Fibroblast of skin of scalp (primary cell): ENCODE measurements at places on chromosomes 11 and 22.

GRCh38 chr11:36455658-36456111 is 54.4 kb downstream of the TRAF6 start:
- peak; percentile 100 for DNase-seq

- no peak for DNase-seq
Measured at GRCh38 chr11:102459393-102459792, 6.8 kb upstream of the TMEM123 start.

DNA sequence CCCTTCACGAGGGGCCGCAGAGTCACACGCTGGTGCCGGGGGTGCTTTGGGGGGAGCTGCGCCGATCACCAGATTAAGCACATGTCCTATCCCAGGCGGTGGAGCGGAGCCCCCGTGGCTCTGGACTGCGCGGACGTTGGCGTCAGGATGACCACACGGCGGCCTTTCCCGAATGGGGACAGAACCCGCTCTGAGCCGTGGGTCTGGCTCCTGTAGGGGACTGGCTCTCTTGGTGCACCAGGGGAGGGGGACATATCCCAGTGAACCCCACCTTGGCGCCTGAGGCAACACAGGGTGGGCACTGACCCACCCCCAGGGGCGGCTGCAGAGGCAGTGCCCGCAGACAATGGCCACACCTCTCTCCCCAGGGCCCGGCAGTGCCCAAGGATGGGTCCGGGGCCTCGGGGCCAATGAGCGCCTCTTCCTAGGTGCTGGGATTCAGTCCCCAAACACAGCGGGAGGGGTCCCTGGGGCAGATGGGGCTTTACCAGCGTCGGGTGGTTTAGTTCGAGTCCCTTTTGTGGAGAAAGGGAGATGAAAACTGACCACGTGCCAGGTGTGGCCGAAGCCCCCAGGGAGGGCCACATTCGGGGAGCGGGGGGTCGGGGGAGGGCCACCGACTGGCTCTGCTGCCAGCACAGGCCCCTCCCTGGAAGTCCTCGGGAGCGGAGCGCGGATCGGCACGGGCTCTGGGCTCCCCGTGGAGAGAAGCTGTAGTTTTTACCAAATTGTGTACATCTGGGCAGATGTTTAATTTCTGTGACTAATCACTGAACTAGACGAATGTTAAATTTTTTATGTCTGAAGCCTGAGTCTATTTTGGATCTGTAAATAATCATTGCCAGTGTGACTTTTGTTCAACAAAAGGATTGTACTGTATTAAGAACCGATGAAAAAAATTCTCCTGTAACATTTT is 58.9 kb downstream of the GRAMD4 start:
- peak; percentile 73 for DNase-seq

DNA sequence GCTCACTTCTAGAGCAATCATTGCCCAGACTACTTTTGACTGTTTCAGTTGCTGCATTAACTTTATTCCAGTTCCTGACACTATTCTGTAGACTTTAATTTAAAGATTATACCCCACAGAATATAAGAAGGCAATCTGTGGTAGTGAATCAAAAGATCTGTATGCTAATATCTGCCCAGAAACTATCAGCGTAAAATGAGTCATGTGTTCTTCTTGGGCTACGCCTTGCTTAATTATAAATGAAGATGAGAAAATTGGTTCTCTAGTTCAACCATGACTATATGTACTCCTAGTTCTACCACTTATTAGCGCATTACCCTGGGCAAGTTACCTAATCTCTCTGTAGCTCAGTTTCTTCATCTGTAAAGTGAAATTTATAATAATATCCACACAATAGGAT is 128.5 kb downstream of the CWF19L2 start:
- DNase-seq: no peak

DNA sequence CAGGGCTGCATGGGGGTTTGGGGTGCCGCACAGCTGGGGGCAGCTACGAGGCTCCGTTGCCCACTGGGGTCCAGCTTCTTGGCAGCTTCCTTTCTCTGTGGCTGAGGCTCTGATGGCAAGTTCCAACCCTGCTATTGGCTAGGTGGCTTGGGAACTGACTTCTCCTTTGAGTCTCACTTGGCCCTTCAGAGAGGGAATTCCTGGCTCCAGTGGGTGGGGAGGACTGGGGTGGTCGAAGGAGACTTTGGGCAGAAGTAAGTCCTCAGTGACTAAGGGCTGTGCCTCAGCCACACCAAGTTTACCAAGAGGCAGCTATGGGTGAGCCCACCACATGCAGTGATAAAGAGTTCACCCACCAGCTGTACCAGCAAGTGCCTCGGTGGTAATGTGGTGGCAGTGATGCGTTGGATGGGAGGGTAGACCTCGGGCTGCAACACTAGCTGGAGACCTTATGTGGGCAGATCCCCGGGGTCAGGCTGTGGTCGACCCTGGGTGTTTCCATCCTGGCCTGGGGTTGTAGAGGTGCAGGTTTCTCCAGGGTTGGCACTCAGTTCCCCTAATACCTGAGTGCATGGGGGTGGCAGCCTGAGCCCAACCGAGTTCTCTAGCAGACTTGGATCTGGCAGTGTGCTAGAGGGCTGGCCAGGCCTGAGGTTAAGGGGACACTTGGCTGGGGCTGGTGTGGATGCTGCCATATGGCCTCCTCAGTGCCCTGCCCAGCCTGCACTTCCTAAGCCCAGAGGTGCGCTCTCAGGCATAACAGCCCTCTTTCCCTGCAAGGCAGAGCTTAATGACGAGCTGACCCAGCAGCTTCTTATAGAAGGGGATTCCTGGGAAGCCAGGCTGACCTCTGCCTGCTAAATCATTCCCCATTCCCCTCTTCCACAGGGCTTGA is 197.0 kb upstream of the CADM1 start:
- DNase-seq: no peak

GRCh38 chr11:46356924-46357482 is 9.7 kb downstream of the DGKZ start:
- DNase-seq: peak; percentile 58

DNA sequence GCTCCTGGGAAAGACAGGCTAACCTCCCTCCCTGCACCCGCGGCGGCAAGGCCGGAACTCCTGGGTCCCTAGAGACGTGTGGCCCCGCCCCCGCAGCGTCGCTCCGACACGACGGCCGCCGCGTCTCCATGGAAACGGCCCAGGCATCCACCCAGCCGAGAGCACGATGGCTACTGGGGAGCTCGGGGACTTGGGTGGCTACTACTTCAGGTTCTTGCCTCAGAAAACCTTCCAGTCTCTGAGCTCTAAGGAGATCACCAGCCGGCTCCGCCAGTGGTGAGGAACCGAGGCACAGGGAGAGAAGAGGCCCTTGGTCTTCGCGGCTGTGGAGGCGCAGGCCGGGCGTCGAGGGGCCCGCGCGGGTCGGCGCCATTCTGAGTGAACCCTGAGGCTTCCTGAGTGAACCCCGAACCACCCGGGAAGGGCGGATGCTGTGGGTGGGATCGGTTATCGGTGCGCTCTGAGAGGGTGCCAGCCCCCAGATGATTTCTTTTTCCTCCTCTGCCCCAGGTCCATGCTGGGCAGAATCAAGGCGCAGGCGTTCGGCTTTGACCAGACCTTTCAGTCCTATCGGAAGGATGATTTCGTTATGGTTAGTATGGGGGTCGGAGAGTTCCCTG is at the start of gene CFAP300:
TSS of gene CFAP300 (plus strand) at position 133 of the 620 bp plus-strand sequence. CDS start at position 167, 34 bp downstream.
- peak; percentile 93 for DNase-seq

- DNase-seq: peak; percentile 40
Measured at GRCh38 chr22:38829485-38829884, 14.3 kb downstream of the NPTXR start.

GRCh38 chr11:100910808-100911207 is 218.8 kb downstream of the PGR start:
- DNase-seq: no peak

GRCh38 chr11:1796413-1797011 is 32.8 kb upstream of the CTSD start:
- DNase-seq: no peak

DNA sequence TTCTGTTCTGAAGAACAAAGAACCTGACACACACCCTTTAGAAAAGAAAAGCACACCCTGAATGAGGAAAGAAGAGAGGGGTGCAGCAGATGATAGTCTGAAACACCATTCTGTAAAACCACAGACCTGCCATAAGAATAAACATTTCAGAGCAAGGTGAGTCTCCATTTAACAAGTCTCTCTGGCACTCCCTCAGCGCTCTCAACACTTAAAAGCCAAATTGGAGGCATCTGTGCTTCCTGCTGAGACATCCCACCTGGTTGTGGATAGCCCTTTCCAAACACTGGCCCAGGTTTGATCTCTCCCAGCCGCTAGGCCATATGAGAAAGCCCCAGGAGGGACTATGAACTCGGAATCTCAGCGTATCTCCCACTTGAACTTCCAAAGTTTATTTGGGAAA is 36.3 kb downstream of the ETS1 start:
- DNase-seq: no peak

GRCh38 chr11:117520966-117521365 is 193.3 kb downstream of the CEP164 start:
- DNase-seq: no peak

- no peak for DNase-seq
Measured at GRCh38 chr11:119436093-119436492, 13.1 kb upstream of the THY1 start.

GRCh38 chr11:119373921-119374631 is 7.4 kb downstream of the USP2 start:
- peak; percentile 75 for DNase-seq

DNA sequence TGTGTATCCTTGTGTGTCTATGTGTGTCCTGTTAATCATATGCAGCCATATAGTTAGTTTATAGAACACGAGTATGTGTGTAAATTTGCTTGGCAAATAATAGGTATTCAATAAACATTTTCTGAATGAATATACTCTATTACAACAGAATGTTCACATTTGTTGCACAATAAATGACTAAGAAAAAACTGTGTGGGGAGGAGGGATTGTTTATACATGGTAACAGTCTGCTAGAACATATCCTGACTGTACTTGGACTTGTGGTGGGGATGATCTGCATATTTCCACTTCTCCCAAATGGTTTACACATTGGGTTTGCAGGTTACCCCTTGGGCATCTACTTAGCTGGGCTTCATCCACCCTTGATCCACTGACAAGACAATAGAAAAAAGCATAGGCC is 194.6 kb downstream of the INSC start:
- DNase-seq: no peak

DNA sequence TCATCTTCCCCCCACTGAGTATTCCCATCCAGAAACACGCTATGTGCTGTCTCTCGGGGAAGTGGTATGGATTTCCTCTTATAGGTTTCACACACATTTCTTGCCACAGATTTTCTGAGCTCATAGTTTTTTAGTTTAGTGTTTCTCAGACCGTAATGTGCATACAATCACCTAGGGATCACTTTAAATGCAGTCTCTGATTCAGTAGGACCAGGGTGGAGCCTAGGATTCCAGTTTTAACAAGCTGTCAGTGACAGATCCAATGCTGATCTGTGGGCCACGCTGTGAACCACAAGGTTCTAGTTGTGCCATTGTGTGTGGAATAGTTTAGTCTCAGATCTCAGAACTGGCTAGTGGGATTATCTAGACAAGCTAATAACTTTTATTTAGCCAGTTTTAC is 23.7 kb upstream of the CXCR5 start:
- DNase-seq: no peak

- DNase-seq: peak; percentile 29
Measured at GRCh38 chr11:131924457-131925201, 554.2 kb downstream of the NTM start.

- DNase-seq: no peak
Measured at GRCh38 chr11:3190600-3190999, 25.5 kb upstream of the OSBPL5 start.

- peak; percentile 35 for DNase-seq
Measured at GRCh38 chr11:77619576-77620198, 17.9 kb downstream of the CLNS1A start.

DNA sequence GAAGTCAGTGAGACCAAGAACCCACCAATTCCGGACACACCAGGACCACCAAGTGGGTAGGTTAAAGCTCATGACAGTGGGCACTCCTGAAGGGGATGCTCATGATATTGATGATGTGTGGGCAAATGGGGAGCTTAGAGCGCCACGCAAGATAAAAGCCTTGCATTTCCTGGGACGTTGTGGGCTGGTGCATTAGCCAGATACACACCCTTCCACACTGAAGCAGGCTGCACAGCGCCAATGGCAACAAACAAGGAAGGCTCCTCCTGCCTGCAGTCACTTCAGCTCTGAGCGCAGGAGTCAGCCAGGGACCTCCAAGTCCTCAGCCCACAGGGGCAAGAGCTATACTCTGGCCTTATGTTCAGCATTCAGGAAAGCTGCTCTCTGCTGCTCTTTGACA is 20.6 kb downstream of the TMEM218 start:
- DNase-seq: no peak

DNA sequence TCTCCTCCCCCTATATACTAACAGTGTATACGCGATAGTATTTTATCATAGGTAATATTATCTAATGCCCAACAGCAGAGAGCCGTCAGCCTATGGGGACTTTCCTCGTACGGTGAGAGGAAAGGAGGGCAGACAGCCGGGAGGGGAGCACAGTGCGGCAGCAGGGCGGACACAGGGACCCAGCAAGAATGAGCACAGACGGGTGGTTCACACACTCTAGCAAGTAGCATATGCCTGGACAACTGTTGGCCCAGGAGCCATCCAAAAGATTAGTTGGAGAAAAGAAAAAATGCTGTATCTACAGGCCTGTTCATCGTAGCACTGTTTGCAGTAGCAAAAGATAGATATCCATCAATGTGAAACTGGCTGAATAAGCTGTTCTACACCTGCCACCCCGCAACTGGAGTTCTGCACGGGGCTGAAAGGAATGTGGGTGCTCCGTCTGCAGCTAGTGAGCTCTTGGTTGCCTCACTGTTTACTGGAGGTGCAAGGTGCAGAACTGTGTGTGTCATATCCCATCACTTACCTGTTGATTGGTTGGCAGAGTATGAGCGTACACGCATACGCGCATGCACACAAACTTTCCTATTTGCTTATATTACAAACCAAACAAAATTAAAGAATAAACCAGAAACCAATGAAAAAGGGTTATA is 324.3 kb downstream of the TBC1D22A start:
- no peak for DNase-seq

DNA sequence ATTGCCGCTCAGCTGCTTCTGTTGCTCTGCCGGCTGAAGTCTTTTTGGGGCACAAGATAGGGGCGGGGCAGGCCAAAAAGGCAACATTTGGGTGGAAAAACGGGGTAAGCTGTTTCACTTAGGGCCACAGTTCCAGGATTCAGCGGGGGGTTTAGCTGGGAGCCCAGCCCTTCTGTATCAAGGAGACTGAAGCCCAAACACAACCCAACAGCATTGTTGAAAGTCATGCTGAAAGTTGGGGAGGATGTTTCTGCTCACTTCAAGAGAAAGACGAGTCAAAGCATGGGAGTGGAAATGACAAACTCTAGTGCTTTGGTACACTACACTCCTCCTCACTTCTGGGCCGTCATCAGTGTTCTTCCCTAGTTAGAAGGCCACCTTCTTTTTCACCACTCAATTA is 56.1 kb upstream of the GNAZ start:
- DNase-seq: no peak

GRCh38 chr11:28106353-28107043 is 1.5 kb downstream of the KIF18A start:
- no peak for DNase-seq

GRCh38 chr11:132948252-132948651 is 584.0 kb downstream of the OPCML start:
- no peak for DNase-seq

- DNase-seq: no peak
Measured at GRCh38 chr11:129645943-129646342, 169.7 kb upstream of the TMEM45B start.
